Activated CD4-positive, alpha-beta T cell treated with anti-CD3 and anti-CD28 coated beads, Interleukin-2, amount 10 ng/mL, durations not matched to agents 24 days and 14 days (primary cell): ENCODE measurements at places on chromosomes 5 and 9. TPM values are rescaled to one million over a fixed set of nuclear protein-coding genes. Genes with fewer than 3 reads are reported as not detected.

GRCh38 chr9:115786321-115786720, 367.3 kb upstream of the PAPPA start:
- no peaks in the 10 kb centered on the region for H3K36me3 ChIP-seq
- no peak for DNase-seq
- no peaks in the 10 kb centered on the region for H3K4me1 ChIP-seq
- no peak overlapping the region for H3K27ac ChIP-seq
- H3K4me3 ChIP-seq = no peak overlapping the region

DNA sequence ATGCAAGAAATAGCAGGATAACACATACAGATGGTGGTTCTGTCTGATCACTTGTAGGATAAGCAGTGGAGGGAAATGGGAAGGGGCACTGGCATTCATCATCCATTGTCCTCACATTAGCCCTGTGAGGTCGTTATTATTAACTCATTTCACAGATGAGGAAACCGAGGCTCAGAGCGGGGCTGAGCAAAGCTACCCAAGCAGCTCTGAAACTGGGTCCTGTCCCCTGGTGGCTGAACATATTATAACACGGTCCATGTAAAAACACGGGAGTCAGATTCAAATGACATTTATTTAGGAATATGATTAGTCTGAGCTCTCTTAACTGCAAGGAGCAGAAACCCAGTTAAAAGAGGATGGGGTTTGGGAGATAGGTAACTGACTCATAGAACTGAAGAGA, 43.1 kb downstream of the HRH2 start:
- no peak overlapping the region for H3K4me3 ChIP-seq
- no peak overlapping the region for H3K27ac ChIP-seq
- H3K36me3 ChIP-seq = peaks cover 46% of the 10 kb centered on the region
- DNase-seq = peak; percentile 68

- no peak overlapping the region for H3K27ac ChIP-seq
- no peaks in the 10 kb centered on the region for H3K36me3 ChIP-seq
- H3K4me3 ChIP-seq = no peak overlapping the region
- DNase-seq = no peak
- H3K4me1 ChIP-seq = peaks cover 5% of the 10 kb centered on the region
- peaks cover 25% of the 10 kb centered on the region for H3K27me3 ChIP-seq
These were observed 45.7 kb downstream of the GTF3C4 start for GRCh38 chr9:132716007-132716406.

- H3K36me3 ChIP-seq = peaks cover 5% of the 10 kb centered on the region
- H3K4me1 ChIP-seq = peaks cover 5% of the 10 kb centered on the region
- DNase-seq = no peak
- H3K27ac ChIP-seq = no peak overlapping the region
- H3K4me3 ChIP-seq = no peak overlapping the region
- no peaks in the 10 kb centered on the region for H3K27me3 ChIP-seq
These were observed 238.9 kb downstream of the NR3C1 start for GRCh38 chr5:143164557-143164956.

DNA sequence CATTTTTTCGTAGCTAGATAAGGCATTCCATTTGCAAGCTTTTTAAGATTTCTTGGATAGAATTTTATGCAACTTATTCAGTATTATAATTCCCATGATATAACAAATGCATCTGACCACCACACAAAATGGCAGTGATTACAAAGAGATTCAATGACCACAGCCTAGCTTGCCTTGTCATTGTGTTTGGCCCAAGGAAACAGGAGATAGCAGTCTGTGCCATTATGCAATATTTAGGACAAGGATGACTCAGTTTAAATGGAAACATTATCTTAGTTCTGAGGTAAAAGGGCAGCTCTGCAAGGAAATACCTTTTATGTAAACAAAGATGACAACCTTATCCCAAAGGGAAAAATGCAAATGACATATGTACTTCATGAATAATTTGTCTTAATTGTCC, 89.8 kb downstream of the NUDT12 start:
- H3K4me3 ChIP-seq = no peak overlapping the region
- no peaks in the 10 kb centered on the region for H3K36me3 ChIP-seq
- H3K4me1 ChIP-seq = no peaks in the 10 kb centered on the region
- no peak overlapping the region for H3K27ac ChIP-seq
- no peak for DNase-seq
- H3K27me3 ChIP-seq = peaks cover 13% of the 10 kb centered on the region

- peaks cover 58% of the 10 kb centered on the region for H3K36me3 ChIP-seq
- no peak for DNase-seq
- no peak overlapping the region for H3K4me3 ChIP-seq
- H3K27me3 ChIP-seq = no peaks in the 10 kb centered on the region
- H3K27ac ChIP-seq = no peak overlapping the region
These were observed 406.1 kb downstream of the RAB3C start for GRCh38 chr5:58988938-58989337.

DNA sequence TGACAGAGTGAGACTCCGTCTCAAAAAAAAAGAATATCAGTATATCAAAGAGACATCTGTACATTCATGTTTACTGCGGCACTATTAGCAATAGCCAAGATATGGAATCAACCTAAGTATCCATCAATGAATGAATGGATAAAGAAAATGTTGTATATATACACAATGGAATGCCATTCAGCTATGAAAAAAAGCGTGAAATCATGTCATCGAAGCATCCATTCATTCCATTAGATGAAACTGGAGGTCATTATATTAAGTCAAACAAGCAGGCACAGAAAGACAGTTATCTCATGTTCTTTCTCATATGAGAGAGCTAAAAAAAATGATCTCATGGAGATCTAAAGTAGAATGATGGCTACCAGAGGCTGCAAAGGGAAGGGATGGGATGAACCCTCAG, 180.9 kb upstream of the TLX3 start:
- no peaks in the 10 kb centered on the region for H3K36me3 ChIP-seq
- H3K27me3 ChIP-seq = no peaks in the 10 kb centered on the region
- H3K4me3 ChIP-seq = no peak overlapping the region
- no peak for DNase-seq
- no peak overlapping the region for H3K27ac ChIP-seq

The SLC36A2 gene
- not detected in 2 replicates for total RNA-seq
